ENCODE measurements at places on chromosomes 1 and 21. TPM values are rescaled to one million over a fixed set of nuclear protein-coding genes. Genes with fewer than 3 reads are reported as not detected.

NPHS2 gene
- not detected for total RNA-seq

NBPF6 gene
- not detected for total RNA-seq

DNA sequence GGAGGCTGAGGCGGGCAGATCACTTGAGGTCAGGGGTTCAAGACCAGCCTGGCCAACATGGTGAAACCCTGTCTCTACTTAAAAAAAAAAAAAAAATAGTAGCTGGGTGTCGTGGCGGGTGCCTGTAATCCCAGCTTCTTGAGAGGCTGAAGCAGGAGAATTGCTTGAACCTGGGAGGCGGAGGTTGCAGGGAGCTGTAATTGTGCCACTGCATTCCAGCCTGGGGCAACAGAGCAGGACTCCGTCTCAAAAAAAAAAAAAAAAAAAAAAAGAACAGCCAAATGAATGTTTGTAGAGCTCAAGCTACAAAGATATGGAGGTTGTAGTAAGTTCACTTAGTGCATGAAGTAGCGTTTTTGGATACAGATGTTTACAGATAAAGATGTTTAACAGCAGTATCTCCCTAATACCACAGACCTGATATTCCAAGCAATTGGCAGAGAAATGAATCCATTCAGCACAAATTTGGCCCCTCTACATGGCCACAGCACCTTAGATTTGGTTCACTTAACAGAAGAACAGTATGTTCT lies 49.5 kb upstream of the IPO9 start:
- DNase-seq: no peak

HEYL gene
- 15.0 TPM for total RNA-seq

- DNase-seq: no peak
Measured at GRCh38 chr1:92901699-92902405, 59.4 kb downstream of the DIPK1A start.

GRCh38 chr1:205216588-205216987 lies 5.1 kb upstream of the DSTYK start:
- DNase-seq: no peak

GRCh38 chr21:28308516-28308915 lies 684.2 kb downstream of the LTN1 start:
- no peak for DNase-seq
